ENCODE measurements at places on chromosomes 5 and 9.

GRCh38 chr5:169886033-169886432 is 94.3 kb downstream of the INSYN2B start:
- H3K27ac ChIP-seq, result no peak overlapping the region
- no peak overlapping the region for H3K4me3 ChIP-seq
- no peak for DNase-seq
- no peaks in the 10 kb centered on the region for H3K4me1 ChIP-seq
- no peaks in the 10 kb centered on the region for H3K36me3 ChIP-seq

- no peaks in the 10 kb centered on the region for H3K36me3 ChIP-seq
- H3K27ac ChIP-seq, result no peak overlapping the region
- H3K27me3 ChIP-seq, result no peaks in the 10 kb centered on the region
- H3K4me3 ChIP-seq, result no peak overlapping the region
- no peak for DNase-seq
- no peaks in the 10 kb centered on the region for H3K4me1 ChIP-seq
These were observed 22.2 kb upstream of the TUSC1 start for GRCh38 chr9:25700430-25700829.

- H3K4me1 ChIP-seq, result no peaks in the 10 kb centered on the region
- H3K27me3 ChIP-seq, result peaks cover 26% of the 10 kb centered on the region
- H3K4me3 ChIP-seq, result peak overlapping the region; percentile 32
- no peak for DNase-seq
These were observed 1.6 kb downstream of the FSTL4 start for GRCh38 chr5:133610489-133611356.

GRCh38 chr9:137733429-137733828 is 114.6 kb downstream of the EHMT1 start:
- H3K4me1 ChIP-seq, result no peaks in the 10 kb centered on the region
- no peaks in the 10 kb centered on the region for H3K27me3 ChIP-seq
- H3K27ac ChIP-seq, result no peak overlapping the region
- H3K4me3 ChIP-seq, result no peak overlapping the region
- DNase-seq, result no peak

Measured in CD8-positive, alpha-beta memory T cell (primary cell).